ENCODE measurements at places on chromosomes 11 and 22. TPM values are rescaled to one million over a fixed set of nuclear protein-coding genes. Genes with fewer than 3 reads are reported as not detected.
A peak's percentile ranks its signal among the peaks of the same experiment; 100 is the strongest.

- H3K27ac ChIP-seq, result no peak overlapping the region
- H3K27me3 ChIP-seq, result no peaks in the 10 kb centered on the region
- no peaks in the 10 kb centered on the region for H3K4me1 ChIP-seq
- DNase-seq, result no peak
- peaks cover 6% of the 10 kb centered on the region for H3K36me3 ChIP-seq
- H3K4me3 ChIP-seq, result peak overlapping the region; percentile 24
Observed at GRCh38 chr11:112237451-112237850, 11.2 kb downstream of the PTS start.

- no peak overlapping the region for H3K4me3 ChIP-seq
- no peak for DNase-seq
- H3K36me3 ChIP-seq, result peaks cover 44% of the 10 kb centered on the region
Observed at GRCh38 chr11:18299721-18300120, 22.2 kb downstream of the HPS5 start.

GRCh38 chr11:126482586-126483108 is 127.2 kb downstream of the ST3GAL4 start:
- H3K36me3 ChIP-seq, result no peaks in the 10 kb centered on the region
- no peak overlapping the region for H3K27ac ChIP-seq
- no peak overlapping the region for H3K4me3 ChIP-seq
- DNase-seq, result no peak

KDM4E gene
- total RNA-seq, result not detected

Measured in H9 (cell line).